ENCODE measurements at places on chromosomes 13 and 19. TPM values are rescaled to one million over a fixed set of nuclear protein-coding genes. Genes with fewer than 3 reads are reported as not detected.

ZNF473 gene
- 19.7 TPM for total RNA-seq

ZNF296 gene
- 5.1 TPM for total RNA-seq

WDR18 gene
- total RNA-seq, result 59.6 TPM

CCDC106 gene
- total RNA-seq, result 13.8 TPM

UBE2L5 gene
- not detected for total RNA-seq

ZNF816 gene
- total RNA-seq, result 12.0 TPM

PRR36 gene
- total RNA-seq, result 0.63 TPM

NPAS1 gene
- total RNA-seq, result 0.55 TPM

NOTCH3 gene
- 0.02 TPM for total RNA-seq

KANK3 gene
- 0.99 TPM for total RNA-seq

ZNF320 gene
- total RNA-seq, result 13.0 TPM

CA11 gene
- total RNA-seq, result 10.5 TPM

ZNF582 gene
- 2.5 TPM for total RNA-seq

RFPL4AL1 gene
- not detected for total RNA-seq

RPL21 gene
- 1,701 TPM for total RNA-seq

SYCN gene
- not detected for total RNA-seq

SIGLECL1 gene
- not detected for total RNA-seq

NCR1 gene
- total RNA-seq, result 0.53 TPM

PEG3 gene
- total RNA-seq, result 0.12 TPM

TRIM28 gene
- 473 TPM for total RNA-seq

Data from activated T-cell treated with anti-CD3 and anti-CD28 coated beads, Interleukin-2, amount 50 U/mL, for 72 hours (primary cell).